Prostate gland (tissue), 2 donors: ENCODE measurements at places on chromosomes 7 and 10. TPM values are rescaled to one million over a fixed set of nuclear protein-coding genes. Genes with fewer than 3 reads are reported as not detected.
A peak's percentile ranks its signal among the peaks of the same experiment; 100 is the strongest.

The TMEM184A gene
- total RNA-seq = 15.4 TPM

The THSD7A gene
- total RNA-seq = 9.9 TPM

The JCAD gene
- 113 TPM for total RNA-seq

The DLX6 gene
- not detected for total RNA-seq

The PNLIPRP3 gene
- 0.14 TPM for total RNA-seq

The GSTO2 gene
- 18.1 TPM for total RNA-seq

The PIK3CG gene
- total RNA-seq = 5.1 TPM

The C7orf57 gene
- total RNA-seq = 0.34 TPM

- H3K4me3 ChIP-seq = no peak overlapping the region
- H3K36me3 ChIP-seq = no peaks in the 10 kb centered on the region
- H3K4me1 ChIP-seq = no peaks in the 10 kb centered on the region
- no peak overlapping the region for H3K27ac ChIP-seq
- H3K27me3 ChIP-seq = no peaks in the 10 kb centered on the region
Measured at GRCh38 chr10:133422807-133423771, 1.3 kb downstream of the SPRN start.

DNA sequence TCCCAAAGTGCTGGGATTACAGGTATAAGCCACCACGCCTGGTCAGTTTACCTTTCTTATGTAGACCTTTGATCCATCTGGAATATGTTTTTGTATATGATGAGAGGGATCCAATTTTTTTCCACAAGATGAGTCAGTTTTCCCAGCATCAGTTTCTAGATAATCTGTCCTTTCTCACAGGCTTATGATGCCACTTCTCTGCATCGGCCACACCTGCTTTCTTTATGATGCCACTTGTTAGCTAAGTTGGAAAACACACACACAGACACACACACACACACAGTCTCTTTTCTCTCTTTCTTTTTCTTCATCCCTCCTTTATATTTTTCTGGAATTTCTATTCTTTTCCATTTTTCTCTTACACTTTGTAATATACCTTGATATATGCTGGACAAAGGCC is 240.8 kb downstream of the BICC1 start:
- no peaks in the 10 kb centered on the region for H3K36me3 ChIP-seq
- no peak for DNase-seq
- H3K4me3 ChIP-seq = no peak overlapping the region
- H3K27ac ChIP-seq = no peak overlapping the region
- H3K27me3 ChIP-seq = no peaks in the 10 kb centered on the region

GRCh38 chr10:5412277-5412941 is at the start of gene NET1:
TSS of gene NET1 (plus strand) at chr10:5412557. CDS start at chr10:5412693, 136 bp downstream.
- H3K4me1 ChIP-seq = no peaks in the 10 kb centered on the region
- DNase-seq = peak; percentile 88
- no peaks in the 10 kb centered on the region for H3K27me3 ChIP-seq
- H3K4me3 ChIP-seq = peak within 1 kb of the TSS; percentile 70
- peak within 1 kb of the TSS; percentile 72 for H3K27ac ChIP-seq

DNA sequence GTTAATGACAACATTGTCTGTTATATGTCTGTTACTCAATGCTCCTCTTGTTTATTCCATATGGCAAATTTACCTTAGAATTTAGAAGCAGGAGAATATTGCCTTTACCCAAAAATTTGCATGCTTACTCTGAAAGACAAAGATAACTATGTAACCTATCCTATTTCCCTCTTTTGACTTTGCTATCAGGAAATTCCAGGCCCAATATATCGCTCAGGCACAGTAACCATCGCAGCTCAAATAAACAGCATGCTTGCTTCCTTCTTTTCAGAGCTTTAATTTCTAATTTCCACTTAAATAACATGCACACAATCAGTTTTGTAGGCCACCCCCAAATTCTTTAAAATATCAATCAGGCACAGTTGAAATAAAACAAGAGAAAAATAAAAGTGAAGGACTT is 57.8 kb downstream of the EBLN1 start:
- DNase-seq = no peak
- no peaks in the 10 kb centered on the region for H3K27me3 ChIP-seq
- H3K4me1 ChIP-seq = no peaks in the 10 kb centered on the region
- no peaks in the 10 kb centered on the region for H3K36me3 ChIP-seq
- no peak overlapping the region for H3K27ac ChIP-seq

GRCh38 chr10:103141950-103142349 is 51.1 kb downstream of the NT5C2 start:
- no peaks in the 10 kb centered on the region for H3K27me3 ChIP-seq
- H3K36me3 ChIP-seq = peaks cover 3% of the 10 kb centered on the region
- H3K27ac ChIP-seq = no peak overlapping the region
- no peak for DNase-seq

- no peaks in the 10 kb centered on the region for H3K27me3 ChIP-seq
- no peak overlapping the region for H3K4me3 ChIP-seq
- no peak for DNase-seq
- no peak overlapping the region for H3K27ac ChIP-seq
- H3K4me1 ChIP-seq = no peaks in the 10 kb centered on the region
- no peaks in the 10 kb centered on the region for H3K36me3 ChIP-seq
Measured at GRCh38 chr7:28503396-28503795, 91.1 kb downstream of the CREB5 start.

GRCh38 chr7:130958846-130959245 is 224.8 kb upstream of the KLF14 start:
- no peaks in the 10 kb centered on the region for H3K4me1 ChIP-seq
- no peak overlapping the region for H3K27ac ChIP-seq
- H3K36me3 ChIP-seq = peaks cover 2% of the 10 kb centered on the region
- H3K27me3 ChIP-seq = no peaks in the 10 kb centered on the region
- DNase-seq = no peak

GRCh38 chr10:119281581-119282071 is 74.3 kb downstream of the GRK5 start:
- peak overlapping the region; percentile 22 for H3K27ac ChIP-seq
- DNase-seq = peak; percentile 48
- H3K36me3 ChIP-seq = no peaks in the 10 kb centered on the region
- no peak overlapping the region for H3K4me3 ChIP-seq
- H3K4me1 ChIP-seq = peaks cover 6% of the 10 kb centered on the region

GRCh38 chr7:142463401-142463850 is 205.6 kb upstream of the PRSS58 start:
- H3K27ac ChIP-seq = no peak overlapping the region
- H3K36me3 ChIP-seq = no peaks in the 10 kb centered on the region
- H3K4me1 ChIP-seq = no peaks in the 10 kb centered on the region
- H3K27me3 ChIP-seq = no peaks in the 10 kb centered on the region
- H3K4me3 ChIP-seq = no peak overlapping the region
- DNase-seq = no peak

- H3K4me1 ChIP-seq = no peaks in the 10 kb centered on the region
- H3K36me3 ChIP-seq = no peaks in the 10 kb centered on the region
- H3K27ac ChIP-seq = no peak overlapping the region
- no peak for DNase-seq
- no peaks in the 10 kb centered on the region for H3K27me3 ChIP-seq
- no peak overlapping the region for H3K4me3 ChIP-seq
Measured at GRCh38 chr7:133584956-133585668, 332.2 kb downstream of the EXOC4 start.

DNA sequence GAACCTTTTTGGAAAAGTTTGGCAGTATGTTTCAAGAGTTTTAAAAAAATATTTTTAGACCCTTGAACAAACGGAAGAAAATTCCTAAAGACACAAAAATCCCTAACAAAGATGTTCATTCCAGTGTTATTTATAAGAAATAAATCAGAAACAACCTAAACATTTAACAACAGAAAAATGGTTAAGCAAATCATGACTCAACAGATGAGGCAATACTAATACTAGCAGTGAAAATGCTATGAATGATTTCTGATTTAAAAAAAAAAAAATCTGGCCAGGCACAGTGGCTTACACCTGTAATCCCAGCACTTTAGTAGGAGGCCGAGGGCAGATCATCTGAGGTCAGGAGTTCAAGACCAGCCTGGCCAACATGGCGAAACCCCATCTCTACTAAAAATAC is 61.0 kb downstream of the ARHGAP12 start:
- no peak overlapping the region for H3K4me3 ChIP-seq
- peaks cover 5% of the 10 kb centered on the region for H3K4me1 ChIP-seq
- DNase-seq = no peak
- no peak overlapping the region for H3K27ac ChIP-seq
- H3K36me3 ChIP-seq = no peaks in the 10 kb centered on the region

DNA sequence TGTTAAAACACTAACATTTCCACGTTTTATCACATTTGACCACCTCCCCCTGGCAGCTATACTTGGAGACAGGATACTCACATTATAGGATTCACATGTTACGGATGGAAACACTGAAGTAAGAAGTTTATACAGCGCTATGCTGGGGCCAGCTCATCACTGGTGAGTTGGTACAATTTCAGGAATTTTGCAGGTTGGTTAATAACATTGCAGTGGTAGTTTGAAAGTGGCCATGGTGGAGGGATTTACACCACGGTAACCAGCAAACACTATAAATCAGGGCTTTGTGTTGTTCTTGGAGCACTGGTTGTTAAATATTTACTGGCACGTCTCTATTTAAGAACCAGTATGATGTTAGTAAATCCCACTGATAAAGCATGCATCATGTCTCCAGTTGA is 174.0 kb downstream of the GFRA1 start:
- H3K27ac ChIP-seq = no peak overlapping the region
- no peak overlapping the region for H3K4me3 ChIP-seq
- H3K27me3 ChIP-seq = peaks cover 11% of the 10 kb centered on the region
- no peak for DNase-seq
- no peaks in the 10 kb centered on the region for H3K4me1 ChIP-seq
- H3K36me3 ChIP-seq = no peaks in the 10 kb centered on the region

GRCh38 chr7:1715671-1716074 is 45.6 kb downstream of the ELFN1 start:
- no peaks in the 10 kb centered on the region for H3K4me1 ChIP-seq
- DNase-seq = no peak
- no peak overlapping the region for H3K4me3 ChIP-seq
- H3K27ac ChIP-seq = no peak overlapping the region
- H3K36me3 ChIP-seq = no peaks in the 10 kb centered on the region
